ENCODE measurements at places on chromosomes 6 and 20.
A peak's percentile ranks its signal among the peaks of the same experiment; 100 is the strongest.

GRCh38 chr20:50484271-50484976 is 25.8 kb upstream of the PTPN1 start:
- DNase-seq, result no peak

- no peak for DNase-seq
Observed at GRCh38 chr6:10613723-10614122, 80.7 kb downstream of the C6orf52 start.

DNA sequence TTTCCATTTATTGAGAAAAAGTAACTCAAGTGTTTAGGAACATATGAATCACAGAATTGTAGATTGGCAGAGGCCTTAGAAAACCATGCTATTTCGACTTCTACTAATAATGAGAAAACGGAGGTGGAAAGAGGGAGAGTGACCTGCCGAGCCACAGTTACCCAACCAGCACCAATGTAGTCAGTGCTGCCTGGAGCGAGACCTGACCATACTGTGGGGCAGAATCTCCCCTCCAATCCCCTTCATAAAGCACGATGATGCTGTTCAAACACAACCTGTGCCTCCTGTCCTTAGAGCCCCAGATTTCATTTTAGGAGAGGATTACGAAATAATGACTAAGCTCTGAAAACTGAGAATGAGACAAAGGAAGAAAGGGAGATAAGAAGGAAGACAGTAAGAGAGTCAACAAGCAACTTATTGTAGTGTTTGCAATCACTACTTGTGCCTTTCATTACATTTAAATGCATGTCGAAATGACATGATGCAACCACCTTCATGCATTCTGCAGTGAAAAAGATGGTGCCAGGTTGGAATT is 70.6 kb downstream of the ATXN1 start:
- peak; percentile 82 for DNase-seq

DNA sequence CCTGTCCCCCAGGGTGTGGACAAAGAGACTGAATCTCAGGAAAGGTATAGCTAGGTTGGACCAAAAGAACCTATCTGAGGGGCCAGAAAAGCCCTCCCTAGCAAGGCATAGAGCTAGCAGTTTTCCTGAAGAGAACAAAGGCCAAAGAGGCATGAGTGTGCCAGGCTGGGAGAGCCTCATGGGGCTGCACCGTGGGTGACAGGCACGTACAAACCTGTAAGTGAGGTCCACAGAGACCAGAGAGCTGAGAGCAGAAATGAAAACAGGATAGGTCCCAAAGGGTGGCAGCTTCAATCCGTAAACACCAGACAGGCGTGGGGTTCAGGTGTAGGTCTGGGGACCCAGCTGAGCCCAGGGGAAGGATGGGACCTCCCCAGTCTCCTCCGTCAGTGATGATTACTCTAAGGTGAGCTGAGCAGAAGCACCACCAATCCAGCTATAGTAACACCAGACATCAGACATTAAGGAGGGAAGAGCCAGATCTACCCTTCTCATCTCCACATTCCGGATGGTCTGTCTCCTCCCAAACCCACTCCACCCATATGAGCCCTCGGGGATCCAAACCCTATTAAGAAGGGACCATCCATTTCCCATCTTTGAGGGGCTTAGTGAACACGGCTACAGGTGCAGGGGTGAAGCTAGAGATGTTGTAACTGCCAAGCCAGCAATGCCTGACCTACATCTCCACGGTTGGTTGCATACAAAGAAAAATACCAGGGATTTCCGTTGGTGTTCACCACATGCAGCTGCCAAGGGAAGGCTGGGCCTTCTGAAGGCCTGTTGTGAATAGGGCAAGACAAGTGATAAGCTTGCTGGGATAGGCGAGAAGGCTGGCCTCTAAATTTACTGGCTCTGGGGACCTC is 38.3 kb downstream of the BCL2L1 start:
- no peak for DNase-seq

DNA sequence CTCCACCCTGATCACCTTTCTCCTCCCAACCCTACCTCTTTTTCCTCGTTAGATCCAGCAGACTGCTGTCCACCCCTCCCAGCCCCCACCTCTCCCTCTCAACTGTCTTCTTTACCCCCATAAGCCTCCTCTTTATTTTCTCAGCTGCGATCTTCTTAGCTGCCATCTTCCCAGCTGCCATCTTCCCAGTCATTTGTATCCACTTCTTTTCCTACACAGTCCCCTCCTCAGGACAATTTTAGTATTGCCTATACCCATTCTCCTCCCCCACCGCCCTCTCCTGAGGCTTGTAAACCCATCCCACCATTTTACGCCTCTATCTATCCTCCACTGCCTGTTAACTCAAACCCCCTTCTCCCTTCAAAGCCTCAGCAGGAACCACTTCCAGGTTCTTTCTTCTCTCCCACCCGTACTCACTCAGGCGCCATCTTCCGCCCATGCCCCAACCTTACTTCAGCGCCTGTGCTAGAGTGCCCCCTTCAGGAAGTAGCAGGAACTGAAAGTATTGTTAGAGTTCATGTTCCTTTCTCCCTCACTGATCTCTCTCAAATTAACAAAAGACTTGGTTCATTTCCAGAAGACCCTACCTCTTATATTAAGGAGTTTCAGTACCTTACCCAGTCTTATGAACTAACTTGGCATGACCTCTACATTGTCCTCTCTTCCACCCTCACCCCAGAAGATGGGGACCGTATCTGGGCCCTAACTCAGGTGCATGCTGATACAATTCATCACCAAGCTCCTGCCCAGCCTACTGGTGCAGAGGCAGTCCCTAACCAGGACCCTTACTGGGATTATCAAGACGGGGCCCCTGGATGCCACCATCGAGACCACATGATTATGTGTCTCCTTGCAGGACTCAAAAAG is 236.0 kb downstream of the ADGRG6 start:
- peak; percentile 40 for DNase-seq

DNA sequence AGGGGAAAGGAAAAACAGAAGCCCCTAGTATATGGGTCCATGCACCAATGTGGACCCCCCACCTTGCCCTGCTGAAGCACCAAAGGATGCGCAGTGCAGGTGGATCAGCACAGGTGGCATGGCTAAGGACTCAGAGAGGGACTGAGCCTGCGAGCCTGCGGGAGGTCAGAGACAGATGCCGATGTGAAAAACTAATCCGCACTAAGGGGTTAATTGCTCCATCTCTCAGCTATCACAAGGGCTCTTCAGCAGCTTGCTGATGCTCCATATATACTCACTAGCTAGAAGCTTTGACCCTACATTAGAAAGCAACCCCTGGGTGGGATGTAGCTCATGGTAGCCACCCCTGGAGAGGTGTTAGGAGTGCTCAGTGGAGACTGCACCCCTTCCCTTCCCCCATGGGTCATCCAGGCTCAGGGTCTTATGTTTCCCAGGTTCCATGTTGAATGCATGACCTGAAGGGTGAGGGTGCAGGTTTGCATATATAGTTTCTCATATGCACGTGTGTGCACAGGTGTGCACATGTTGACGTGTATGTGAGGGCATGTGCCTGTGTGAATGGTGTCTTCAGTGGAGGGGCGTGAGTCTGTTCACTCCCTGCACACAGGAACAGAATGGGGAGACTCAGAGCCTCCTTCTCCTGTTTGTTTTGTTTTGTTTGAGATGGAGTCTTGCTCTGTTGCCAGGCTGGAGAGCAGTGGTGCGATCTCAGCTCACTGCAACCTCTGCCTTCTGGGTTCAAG is 13.4 kb upstream of the IP6K3 start:
- no peak for DNase-seq

GRCh38 chr6:30443657-30444450 is 45.5 kb upstream of the HLA-E start:
- DNase-seq, result peak; percentile 22

- DNase-seq, result no peak
Observed at GRCh38 chr6:44133003-44133931, 5.9 kb downstream of the TMEM63B start.

DNA sequence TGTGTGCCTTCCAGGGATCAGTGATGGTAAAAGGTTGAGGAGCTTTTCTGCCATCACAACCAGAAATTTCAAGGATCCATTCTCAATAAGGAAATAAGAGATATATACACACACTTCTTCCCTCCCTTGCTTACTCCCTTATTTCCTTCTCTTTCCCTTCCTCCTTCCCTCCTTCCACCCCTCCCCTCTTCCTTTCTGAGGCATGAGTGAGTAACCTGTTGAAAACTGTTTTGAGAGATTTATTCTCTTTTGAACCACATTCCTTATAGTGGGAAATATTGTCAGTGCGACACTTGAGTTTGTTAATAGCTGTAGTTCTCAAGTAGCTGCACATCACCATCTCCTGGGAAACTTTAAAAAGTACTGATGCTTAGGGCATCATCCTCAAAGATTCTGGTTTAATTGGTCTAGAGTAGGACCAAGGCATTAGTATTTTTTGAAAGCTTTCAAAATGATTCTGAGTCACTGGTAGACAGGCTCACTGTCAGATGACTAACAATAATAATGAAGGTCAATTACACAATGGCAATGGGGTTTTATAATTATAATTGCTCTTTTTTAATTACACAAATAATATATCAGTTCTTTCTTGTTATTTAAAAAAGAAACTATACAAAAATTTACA is 109.9 kb downstream of the POPDC3 start:
- DNase-seq, result no peak

GRCh38 chr6:14770040-14770439 is 475.8 kb upstream of the JARID2 start:
- no peak for DNase-seq

DNA sequence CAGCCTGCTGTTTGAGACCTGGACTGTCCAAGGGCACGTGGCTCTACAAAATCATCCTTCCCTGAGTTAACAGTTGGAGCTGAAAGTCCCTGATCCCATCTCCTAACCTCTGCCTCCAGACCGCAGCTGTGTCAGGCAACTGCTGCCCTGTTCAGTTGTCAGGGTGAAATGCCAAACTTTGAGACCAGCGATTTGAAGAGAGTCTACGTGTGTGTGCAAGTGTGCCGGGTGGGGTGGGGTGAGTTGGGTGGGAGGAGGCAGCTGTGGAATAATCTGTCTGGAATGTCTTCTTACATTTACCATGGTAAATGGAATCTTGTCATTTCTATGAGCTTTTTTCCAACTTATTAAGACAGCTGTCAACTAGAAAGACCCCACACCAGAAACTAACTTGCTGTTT is 81.0 kb upstream of the FAM8A1 start:
- no peak for DNase-seq

- DNase-seq, result no peak
Observed at GRCh38 chr6:118469468-118469867, 78.6 kb upstream of the PLN start.

DNA sequence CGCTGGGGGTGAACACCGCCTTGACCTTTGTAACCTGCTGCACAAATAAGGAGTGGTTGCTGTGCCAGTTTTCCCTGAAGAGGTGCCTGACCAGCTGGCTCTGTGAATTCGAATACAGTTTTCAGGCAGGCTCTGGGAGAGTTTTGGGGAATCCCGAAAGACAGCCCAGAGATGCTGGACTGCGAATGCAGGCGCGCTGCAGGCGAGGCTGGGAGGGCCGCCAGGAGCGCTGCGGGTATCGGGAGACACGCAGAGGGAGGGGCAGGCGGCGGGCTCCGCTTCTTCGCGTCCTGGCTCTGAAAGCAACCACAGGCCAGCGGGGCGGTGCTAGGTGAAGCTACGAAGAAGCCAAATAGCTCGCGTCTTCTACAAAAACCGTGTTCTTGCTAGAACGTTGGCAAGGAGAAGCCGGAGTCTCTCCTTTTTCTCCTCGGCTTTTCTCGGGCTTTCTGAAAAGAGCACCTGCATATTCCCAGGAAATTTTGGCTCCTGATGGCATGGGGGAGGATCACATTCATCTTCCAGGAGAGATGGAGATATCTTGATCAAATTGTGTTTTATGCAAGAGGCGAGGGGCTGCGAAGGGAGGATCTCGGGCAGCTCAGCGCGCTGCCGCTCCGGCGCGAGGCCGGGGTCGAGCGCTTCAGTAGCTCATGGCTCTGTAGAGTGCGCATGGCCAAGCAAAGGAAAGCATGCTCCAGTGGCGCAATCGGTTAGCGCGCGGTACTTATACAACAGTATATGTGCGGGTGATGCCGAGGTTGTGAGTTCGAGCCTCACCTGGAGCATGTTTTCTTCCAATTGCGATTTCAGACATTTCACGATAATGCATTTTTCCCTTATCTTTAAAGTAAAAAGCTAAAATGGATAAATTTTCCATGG is 158.1 kb upstream of the ZNF184 start:
- DNase-seq, result peak; percentile 74

- DNase-seq, result no peak
Observed at GRCh38 chr6:148423133-148423532, 80.5 kb downstream of the SASH1 start.

GRCh38 chr6:131823276-131823902 is 15.6 kb downstream of the ENPP1 start:
- DNase-seq, result no peak

GRCh38 chr6:84601366-84601765 is 163.0 kb downstream of the TBX18 start:
- no peak for DNase-seq
